ENCODE measurements at places on chromosomes 1 and 21.

DNA sequence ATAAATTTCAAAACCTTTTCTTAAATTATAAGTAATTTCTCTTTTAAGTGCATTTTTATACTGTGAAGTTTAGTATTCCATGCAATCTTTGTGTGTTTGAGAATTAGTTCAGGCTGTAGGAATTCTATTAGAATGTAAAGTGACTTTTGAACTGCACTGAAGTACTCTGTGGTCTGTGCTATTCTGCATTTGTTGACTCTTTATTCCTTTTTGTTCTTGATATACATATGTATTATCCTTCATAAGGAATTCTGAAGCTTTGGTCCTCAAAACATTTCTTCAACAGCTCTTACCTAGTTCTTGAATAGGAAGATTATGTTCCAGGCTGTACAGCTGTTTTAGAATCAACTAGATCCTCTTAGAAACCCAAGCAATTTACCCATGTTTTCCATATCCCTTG, 158.0 kb downstream of the HS2ST1 start:
- DNase-seq: no peak

DNA sequence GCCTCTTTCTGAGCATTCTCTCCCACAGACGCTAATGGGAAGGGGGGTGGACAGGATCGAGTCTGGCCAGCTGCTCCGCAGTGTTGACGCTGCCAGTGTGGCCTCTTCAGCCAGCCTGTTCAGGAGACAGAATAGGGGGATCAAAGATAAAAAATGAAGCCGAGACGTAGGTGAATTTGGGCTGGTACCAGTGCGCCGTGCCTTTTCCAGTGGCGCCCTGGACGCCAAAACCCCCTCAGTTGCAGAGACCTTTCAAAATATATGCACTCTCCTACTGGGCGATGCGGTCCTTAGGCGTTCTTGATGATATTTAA, 1.1 kb downstream of the TTC3 start:
- no peak for DNase-seq

GRCh38 chr1:55854911-55855310, 639.7 kb upstream of the USP24 start:
- DNase-seq: no peak

- no peak for DNase-seq
Observed at GRCh38 chr1:70891051-70891843, 156.4 kb downstream of the PTGER3 start.

DNA sequence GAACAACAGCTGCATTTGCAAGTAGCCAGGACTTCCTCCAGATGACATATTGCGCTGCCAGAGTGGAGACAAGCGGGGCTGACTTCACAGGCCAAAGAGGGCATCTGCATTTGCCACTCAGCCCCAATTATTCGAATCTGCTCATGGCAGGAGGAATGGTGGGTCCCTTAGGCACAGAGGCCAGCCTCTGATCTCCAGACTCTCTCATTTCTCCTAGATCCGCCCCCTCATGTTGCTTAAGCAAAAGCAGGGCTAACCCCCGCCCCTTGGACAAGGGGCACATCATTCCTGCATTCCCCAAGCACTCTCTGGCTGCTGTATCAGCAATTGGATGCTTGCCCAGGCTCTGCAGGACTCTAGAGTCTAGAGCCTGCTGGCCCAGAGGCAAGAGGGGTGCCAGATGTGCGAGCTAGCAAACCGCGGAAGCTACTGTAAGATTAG, 262.4 kb downstream of the ST6GALNAC3 start:
- DNase-seq: no peak

GRCh38 chr1:167106119-167106461, 12.2 kb downstream of the STYXL2 start:
- no peak for DNase-seq

DNA sequence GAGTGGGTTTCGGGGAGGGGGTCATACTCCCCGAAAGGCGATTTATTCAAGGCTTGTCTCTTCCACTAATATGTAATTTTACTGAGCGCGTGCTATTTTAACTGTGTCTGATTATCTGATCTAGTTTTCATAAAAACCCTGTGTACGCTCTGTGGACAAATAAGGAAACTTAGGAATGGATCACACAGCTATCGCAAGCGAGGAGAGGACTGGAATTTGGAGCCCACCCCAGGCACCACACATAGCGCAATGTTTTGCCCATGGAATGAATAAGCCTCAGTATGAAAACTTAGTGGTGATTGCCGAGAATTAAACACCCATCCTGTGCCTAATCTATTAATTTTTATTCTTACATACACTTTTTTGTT, 9.8 kb upstream of the RAB42 start:
- DNase-seq: no peak

- DNase-seq: no peak
Observed at GRCh38 chr1:45411510-45411899, 71.3 kb upstream of the MUTYH start.

- no peak for DNase-seq
Observed at GRCh38 chr1:200473698-200474371, 64.0 kb upstream of the ZNF281 start.

DNA sequence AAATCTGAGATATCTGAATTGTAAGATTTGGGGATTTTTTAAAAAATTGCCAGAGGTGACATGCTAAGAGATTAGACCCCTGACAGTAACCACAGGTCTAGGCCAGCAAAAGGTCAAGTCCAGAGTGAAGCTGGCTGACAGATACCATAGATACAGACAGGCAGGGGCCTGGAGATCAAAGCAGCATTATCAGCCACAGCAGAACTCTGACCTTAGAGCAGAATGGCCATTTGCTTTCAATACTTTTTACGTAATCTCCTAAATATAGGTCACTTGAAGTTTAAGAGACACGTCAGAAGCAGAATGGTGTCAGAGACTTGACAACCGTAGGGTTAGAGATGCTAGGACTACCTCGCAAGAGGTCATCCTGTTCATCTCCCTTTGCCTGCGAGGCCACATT, 40.8 kb upstream of the RXRG start:
- no peak for DNase-seq

DNA sequence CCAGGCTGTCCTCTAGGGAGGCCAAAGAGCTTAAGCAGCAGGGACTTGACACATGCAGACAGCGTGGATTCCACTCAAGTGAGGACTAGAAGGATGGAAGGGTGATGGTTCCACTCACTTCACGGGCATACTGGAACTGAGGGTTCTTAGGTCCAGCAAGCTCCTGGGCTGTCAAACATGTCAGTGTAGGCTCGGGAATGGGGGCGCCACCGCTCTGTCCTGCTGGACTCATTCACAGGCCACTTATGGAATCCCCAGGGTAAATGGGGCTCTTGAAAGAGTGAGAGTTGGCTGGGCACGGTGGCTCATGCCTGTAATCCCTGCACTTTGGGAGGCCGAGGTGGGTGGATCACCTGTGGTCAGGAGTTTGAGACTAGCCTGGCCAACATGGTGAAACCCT, 27.7 kb upstream of the CSF3R start:
- no peak for DNase-seq

DNA sequence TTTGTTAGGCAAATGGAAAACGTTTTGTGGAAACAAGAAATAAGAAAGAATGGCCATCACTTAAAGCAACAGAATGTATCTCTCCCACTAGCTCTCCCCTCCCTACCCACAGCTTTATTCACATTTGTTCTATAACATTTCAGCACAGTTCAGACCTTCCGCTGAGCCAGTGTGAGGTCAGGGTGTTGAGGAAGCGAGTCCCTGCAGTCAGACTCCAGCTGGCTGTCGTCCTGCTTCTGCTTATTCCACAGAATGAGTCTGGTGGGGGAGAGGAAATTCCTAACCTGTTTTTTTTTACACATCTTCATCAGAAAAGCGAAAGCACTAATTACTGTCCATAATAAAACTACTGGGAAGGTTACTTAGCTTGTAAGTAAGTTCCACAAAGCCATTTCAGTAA, 39.0 kb downstream of the MRPL39 start:
- DNase-seq: no peak

DNA sequence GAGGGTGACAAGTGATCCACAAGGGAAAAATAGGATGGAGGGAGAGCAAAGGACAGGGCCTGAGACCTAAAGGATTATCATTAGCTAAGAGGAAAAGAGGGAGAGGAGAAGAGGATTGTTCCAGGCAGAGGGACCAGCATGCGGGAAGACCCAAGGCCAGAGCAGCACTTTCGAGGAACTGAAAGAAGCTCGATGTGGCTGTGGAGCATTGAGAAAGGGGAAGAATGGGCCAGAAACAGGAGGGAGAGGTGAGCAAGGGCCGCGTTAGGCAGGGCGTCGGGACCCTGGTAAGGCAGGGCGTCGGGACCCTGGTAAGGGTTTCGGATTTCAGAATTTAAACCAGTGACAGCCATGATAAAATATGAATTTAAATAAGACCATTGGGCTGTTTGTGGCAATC, 22.8 kb upstream of the CSF1 start:
- DNase-seq: no peak

DNA sequence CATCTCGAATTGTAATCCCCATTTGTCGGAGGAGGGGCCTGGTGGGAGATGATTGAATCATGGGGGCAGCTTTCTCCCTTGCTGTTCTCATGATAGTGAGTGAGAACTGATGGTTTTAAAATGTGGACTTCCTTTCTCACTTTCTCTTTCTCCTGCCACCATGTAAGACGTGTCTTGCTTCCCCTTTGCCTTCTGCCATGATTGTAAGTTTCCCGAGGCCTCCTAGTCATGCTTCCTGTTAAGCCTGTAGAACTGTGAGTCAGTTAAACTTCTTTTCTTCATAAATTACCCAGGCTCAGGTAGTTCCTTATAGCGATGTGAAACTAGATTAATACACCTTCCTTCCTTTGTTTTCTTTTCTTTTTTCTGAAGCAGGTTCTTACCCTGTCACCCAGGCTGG, 13.9 kb downstream of the DNAJC6 start:
- DNase-seq: no peak

GRCh38 chr1:206685334-206685768, 646 bp downstream of the MAPKAPK2 start:
- peak; percentile 7 for DNase-seq

DNA sequence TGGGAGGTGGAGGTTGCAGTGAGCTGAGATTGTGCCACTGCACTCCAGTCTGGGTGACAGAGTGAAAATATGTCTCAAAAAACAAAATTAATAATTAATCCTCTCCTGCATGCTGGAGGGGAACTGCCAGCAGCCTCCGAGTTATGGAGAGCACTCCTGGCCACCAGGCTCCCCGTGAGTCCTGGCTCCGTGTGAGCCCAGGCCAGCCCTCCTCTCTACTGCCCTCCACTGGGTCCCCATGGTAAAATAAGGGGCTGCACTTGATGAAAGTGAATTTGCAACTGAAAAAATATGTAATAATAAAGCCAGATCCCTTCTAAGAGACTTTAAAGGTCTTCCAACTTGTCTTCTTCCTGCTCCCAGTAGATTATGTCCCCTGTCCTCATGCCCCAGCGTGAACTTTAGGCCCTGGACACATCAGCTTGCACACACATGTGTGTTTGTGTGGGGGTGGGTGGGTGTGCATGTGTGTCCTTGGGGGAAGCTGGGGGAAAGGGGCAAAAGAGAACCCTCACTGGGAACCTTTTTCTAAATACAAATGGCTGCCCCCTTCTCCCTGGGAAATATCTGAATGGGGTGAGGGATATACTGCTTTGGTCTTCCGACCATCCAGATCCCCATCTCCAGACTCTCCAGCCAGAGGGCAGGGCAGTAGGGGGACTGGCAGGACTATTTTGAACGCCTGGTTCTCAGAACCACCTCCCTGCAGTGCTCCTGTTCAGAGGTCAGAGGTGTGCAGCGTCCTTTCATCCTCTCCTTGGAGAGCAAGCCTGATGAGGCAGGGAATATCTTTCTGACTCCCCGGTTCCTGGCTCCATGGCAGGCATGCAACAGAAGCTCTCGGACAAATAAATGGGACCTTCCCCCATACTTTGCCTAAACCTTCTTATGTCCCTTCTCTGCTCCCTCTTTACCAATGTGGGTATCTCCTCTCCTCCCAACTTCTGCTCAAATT, 26.2 kb downstream of the NEK2 start:
- no peak for DNase-seq

- no peak for DNase-seq
Observed at GRCh38 chr21:16588433-16588860, 858.7 kb downstream of the USP25 start.

GRCh38 chr1:239368436-239369109, 17.8 kb upstream of the CHRM3 start:
- DNase-seq: no peak

- no peak for DNase-seq
Observed at GRCh38 chr1:62395291-62395690, 41.6 kb upstream of the USP1 start.

GRCh38 chr1:28099050-28099769, 10.8 kb upstream of the EYA3 start:
- DNase-seq: no peak

DNA sequence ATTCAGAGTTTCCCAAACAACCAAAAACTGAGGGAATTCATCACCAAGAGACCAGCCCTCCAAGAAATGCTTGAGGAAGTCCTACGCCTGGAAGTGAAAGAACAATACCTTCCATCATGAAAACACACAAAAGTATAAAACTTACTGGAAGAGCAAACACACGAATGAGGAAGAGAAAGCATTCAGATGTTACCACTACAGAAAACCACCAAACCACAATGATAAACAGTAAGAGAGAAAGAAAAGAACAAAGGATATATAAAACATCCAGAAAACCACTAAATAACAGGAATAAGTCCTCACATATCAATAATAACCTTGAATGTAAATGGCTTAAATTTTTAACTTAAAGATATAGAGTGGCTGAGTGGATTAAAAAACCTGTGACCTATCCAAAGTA, 58.5 kb upstream of the BCL10 start:
- no peak for DNase-seq

- DNase-seq: no peak
Observed at GRCh38 chr1:113657556-113658063, 101.7 kb downstream of the PHTF1 start.

- no peak for DNase-seq
Observed at GRCh38 chr1:116514708-116515525, 55.9 kb downstream of the CD58 start.

DNA sequence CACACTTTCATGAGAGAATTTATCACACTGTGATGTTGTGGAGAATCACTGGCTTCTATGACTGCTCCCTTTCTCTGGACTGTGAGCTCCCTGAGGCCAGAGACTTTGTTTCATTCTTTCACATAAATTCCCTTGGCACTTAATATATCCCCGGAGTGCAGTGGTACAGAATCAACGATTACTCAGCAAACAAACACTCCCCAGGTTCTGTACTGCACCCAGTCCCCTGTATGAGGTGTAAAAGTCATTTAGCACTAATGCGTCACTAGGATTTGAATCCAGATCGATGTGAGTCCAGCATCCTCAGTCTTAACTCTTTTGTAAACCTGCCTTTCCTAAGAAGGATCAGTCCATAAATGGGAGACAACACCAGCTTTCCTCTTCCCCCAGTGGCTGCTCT, 6.8 kb upstream of the UTP25 start:
- DNase-seq: no peak

- DNase-seq: no peak
Observed at GRCh38 chr1:162003061-162003829, 20.4 kb downstream of the OLFML2B start.
